CD4-positive, alpha-beta T cell treated with Interleukin-15 for 1 hour (primary cell): ENCODE measurements at places on chromosomes 5 and 9.

- DNase-seq: no peak
Measured at GRCh38 chr9:116336133-116336862, 182.7 kb downstream of the PAPPA start.

DNA sequence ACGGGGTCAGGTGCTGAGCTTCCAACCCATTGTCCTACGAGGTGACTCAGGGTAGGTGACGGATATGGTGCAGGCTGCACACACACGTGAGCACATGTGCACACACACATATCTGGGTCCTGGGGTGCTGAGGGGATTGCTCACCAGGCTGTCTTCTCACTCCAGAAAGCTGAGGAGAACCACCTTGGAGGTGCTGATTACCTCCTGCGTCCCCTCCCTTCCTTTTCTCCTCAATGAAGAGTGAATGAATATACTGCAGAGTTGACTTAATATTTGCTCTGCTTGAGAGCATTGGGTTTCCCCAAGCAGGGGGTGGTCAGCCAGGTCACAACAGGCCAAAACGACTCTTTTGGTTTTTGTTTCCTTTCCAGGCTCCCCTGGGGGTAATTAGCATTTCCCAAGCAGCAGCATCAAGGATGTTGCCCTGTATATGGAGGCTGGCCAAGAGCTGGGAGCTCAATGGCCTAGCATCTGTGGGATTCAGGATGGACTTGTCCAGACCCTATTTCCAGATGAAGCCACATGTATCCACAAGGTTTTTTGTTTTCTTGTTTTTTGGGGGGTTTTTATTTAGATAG, 49.7 kb downstream of the PDZD2 start:
- no peak for DNase-seq

GRCh38 chr9:126488881-126489404, 124.8 kb upstream of the LMX1B start:
- DNase-seq: no peak

GRCh38 chr9:26133537-26133936, 455.3 kb upstream of the TUSC1 start:
- no peak for DNase-seq

GRCh38 chr5:13932561-13932960, 11.9 kb downstream of the DNAH5 start:
- no peak for DNase-seq

DNA sequence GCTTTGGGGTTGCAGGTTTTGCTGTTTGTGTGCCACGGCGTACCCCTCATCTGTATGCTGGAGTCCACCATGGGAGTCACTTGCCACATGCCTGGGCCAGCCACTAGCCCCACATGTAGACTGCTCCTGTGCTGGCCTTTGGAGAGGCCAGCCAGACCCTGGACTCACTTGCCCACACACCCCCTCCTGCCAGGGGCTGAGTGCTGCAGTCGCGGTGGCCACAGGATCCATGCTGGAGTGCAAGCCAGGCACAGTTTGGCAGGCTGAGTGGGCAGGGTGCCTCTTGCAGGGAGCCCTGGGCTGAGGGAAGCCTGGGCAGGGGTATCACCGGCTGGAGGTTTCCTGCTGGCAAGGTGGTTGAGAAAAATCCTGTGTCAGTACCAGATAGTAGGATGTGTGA, 25.6 kb upstream of the GCNT1 start:
- no peak for DNase-seq

DNA sequence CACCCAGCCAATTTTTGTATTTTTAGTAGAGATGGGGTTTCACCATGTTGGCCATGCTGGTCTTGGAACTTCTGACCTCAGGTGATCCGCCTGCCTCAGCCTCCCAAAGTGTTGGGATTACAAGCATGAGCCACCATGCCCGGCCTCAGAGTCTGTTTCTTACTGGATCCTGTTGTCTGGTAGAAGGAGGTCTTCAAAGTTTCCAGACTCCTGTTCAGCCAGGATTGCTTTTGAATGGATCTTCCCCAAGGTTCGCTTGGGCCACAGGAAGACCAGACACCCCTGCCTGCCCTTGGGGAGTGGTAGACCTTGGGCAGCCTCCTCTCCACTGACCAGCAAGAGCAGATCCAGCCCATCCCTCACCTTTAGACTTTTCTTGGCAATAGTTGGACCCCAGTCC, 7.6 kb upstream of the LCN2 start:
- DNase-seq: no peak

DNA sequence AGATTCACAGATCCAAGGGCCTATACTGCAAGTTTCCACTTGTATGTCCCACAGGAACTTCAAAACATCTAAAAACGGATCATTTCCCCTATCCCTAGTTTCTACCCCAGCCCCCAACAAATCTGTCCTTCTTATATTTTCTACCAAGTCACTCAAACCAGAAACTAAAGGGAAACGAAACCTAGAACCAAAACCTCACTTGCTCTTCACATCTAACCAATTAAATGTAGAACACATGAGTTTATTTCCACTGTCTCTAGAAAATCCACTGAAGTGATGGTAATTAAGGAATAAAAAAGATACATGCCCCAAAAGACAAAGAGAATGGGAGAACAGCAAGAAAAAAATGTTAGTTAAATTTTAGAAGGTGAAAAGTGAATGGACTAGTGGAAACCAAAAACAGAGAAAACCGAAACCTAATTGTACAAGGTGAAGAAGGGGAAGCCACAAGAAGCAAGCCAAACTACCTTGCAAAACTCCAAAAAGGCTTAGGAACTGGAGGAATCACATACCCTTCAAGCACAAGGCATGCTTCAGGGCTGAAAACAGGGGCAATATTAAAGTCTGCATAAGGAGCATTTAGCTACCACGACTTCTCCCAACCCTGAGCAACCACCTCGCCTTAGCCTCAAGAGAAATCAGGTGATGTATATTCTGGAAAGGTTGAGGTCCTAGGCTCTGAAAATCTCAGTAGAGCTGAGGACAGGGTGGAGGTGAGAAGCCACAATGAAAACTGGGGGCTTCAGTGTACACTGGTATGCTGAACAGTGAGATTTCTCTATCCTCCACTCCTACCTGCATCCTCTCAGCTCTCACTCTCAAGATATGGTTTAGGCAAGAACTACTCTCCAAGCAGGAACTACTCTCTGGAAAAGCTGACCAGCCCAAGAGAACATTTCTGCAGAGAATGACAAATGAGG, 11.1 kb downstream of the SMU1 start:
- DNase-seq: no peak

GRCh38 chr9:127847178-127847510, 7.3 kb downstream of the ENG start:
- no peak for DNase-seq

GRCh38 chr9:85405566-85405950, 336.2 kb downstream of the AGTPBP1 start:
- no peak for DNase-seq

- no peak for DNase-seq
Measured at GRCh38 chr5:24225051-24225450, 419.7 kb downstream of the CDH10 start.

DNA sequence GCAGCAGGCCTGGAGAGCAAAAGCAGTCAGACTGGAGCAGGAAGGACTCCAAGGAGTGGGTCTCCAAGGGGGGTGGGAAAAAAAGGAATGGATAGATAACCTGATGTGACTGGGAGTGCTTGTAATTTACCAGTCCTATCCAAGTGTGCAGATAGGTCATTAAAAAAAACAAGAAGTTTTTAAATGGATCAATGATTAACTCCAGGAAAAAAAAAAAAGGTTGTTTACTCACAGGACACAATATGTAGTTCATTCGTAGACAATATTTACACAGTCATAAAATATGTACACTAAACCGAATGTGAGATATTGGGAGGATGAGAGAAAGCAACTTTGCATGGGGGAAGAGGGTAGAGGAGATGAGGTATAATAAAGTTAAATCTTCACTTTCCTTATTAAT, 20.4 kb downstream of the ZBTB5 start:
- no peak for DNase-seq

GRCh38 chr9:23665635-23666034, 160.4 kb downstream of the ELAVL2 start:
- no peak for DNase-seq

- no peak for DNase-seq
Measured at GRCh38 chr5:124627815-124628595, 118.4 kb downstream of the ZNF608 start.

GRCh38 chr9:26163931-26164330, 485.7 kb upstream of the TUSC1 start:
- no peak for DNase-seq

DNA sequence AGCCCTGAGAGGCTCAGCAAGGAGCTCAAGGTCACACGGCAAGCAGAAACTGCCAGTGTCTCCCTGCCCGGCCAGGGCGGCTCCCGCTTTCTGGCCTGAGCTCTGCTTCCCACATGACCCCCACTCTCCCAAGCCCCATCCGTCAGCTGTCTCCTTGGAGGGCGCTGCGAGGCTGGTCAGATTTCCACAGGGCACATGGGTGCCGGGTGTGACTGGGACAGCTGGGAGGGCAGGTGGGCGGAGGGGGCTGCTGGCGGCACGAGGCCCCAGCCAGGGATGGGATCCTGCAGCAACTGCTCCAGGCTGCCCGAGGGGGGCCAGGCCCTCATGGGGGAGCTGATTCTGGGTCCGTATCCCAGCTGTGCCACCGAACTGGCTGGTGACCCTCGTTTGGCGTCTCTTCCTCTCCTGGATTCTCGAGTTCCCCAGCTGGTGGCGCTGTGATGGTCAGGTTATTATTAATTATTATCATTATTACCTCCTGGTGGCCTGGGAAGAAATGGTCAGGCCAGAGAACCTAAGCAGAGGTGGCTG, 12.9 kb upstream of the WDR38 start:
- DNase-seq: no peak

- no peak for DNase-seq
Measured at GRCh38 chr5:174589599-174589998, 134.8 kb upstream of the MSX2 start.

DNA sequence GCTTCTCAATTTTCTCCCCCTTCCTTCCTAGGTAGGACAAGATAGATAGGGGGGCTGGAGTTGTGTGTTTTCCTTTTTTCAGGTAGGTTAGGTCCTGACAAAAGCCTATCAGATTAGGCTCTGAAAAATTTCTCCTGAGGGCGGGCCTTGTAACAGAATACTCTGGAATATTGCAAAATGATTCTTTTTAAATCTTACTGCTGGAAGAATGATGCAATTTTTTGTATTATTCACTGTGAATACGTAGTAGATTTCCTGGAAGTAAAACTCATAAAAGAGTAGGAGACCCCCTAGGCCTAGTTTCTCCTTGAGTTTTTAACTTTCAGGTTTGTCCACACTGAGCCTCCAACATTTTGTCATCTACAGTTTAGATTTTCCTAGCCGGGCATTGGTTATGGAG, 1701.8 kb downstream of the EFNA5 start:
- DNase-seq: no peak

- DNase-seq: no peak
Measured at GRCh38 chr9:84271921-84272556, 68.5 kb downstream of the SLC28A3 start.

- no peak for DNase-seq
Measured at GRCh38 chr5:21254161-21254560, 1266.2 kb upstream of the CDH18 start.

- no peak for DNase-seq
Measured at GRCh38 chr5:60544142-60544541, 155.8 kb downstream of the DEPDC1B start.

- DNase-seq: no peak
Measured at GRCh38 chr5:6873359-6873758, 160.1 kb downstream of the TENT4A start.

DNA sequence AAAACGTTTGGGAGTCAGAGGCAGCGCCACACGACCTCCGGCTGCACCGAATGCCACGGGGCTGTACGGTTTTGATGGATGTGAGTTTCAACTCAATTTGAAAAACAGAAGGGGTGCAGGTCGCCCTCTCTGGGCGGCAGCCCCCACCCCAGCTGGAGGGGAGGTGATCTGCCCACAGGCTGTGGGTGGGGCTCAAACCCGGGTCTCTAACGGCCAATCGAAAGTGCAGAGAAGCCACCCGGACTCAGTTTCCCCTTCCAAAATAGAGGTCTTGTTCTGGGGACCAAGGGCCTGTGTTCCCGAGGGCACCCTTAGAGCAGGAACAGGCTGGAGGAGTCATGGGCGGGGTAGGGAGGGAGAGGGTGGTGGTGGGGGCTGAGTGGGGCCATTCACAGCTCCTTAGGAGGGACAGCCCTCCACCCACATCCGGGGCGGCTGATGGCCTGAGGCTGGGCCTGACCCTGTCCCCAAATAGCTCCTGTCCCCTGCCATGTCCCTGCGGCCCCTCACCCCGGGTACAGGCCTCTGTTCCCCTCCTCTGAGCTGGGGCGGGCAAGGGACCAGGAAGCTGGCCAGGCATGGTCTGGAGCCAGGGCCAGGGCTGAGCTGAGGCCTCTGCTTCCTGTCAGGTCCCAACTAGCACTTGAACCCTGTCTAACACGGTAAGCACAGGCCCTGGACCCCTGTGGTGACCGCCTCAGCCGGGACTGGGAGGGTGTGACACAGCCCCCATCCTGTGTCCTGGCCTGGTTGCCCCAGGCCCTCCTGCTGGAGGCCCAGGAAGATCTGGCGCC, 22.6 kb upstream of the NOTCH1 start:
- no peak for DNase-seq

- peak; percentile 54 for DNase-seq
Measured at GRCh38 chr5:119016125-119016774, 27.9 kb upstream of the DTWD2 start.

DNA sequence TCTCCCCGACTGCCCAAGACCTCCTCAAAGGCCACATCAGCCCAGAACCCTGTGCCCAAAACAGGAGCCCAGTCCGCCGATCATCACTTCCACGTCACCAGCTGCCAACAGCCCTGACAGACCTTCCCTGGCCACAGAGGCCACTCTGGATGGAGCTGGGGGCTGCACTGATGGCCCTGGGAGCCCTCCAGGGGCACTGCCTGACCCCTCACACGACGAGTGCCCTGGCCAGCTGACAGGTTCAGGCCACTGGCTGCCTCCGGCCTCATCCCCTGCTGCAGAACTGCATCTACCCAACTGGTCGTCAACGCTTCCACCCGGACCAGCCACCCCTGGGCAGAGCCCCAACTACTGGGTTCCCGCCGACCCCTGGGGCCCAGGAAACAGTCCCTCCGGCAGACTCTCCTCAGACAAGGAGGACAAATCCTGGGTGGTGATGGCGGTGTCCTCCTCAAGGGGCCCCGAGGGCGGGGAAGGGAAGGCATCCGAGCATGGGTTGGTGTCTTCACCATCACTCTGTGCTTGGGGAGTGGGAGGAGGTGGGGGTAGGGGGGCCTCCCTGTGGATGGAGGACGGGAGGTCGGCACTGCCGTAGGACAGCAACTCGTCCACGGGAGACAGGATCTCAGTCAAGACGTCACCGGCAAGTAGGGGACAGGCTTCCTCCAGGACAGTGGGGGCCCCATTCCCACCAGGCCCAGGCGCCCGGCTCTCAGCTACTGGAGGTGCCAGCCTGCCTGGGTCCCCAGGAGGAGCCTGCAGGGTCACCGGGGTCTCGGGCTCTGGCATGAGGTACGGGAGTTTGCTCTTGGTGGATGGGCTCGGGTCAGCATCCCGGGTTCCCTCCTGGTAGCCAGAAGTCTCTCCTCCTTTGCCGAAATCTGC, 7.9 kb upstream of the QSOX2 start:
- DNase-seq: no peak

- DNase-seq: no peak
Measured at GRCh38 chr5:83924171-83924570, 203.5 kb upstream of the HAPLN1 start.

- DNase-seq: no peak
Measured at GRCh38 chr9:97978371-97979130, 4.6 kb upstream of the ANP32B start.
